Activated CD8-positive, alpha-beta memory T cell treated with anti-CD3 and anti-CD28 coated beads for 1 hour (primary cell): ENCODE measurements at places on chromosomes 2 and 18.

DNA sequence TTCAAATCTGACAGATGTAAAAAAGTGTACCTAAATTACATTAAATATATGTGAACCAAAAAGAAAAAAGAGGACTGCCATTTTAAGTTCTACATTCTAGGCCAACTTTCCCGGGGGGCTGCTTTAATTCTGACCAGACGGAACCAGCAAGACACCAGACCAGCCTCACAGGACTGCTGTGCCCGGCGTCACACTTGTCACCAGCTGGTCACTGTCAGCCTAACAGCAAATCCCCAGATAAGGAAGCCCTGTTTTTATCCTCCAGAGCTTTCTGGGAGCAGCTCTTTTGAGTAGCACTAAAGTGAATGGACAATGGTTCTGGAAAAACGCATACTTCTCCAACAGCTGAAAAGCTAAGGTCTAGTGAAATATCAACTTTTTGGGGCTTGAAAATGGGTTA is 35.6 kb downstream of the CYB5A start:
- DNase-seq = no peak

DNA sequence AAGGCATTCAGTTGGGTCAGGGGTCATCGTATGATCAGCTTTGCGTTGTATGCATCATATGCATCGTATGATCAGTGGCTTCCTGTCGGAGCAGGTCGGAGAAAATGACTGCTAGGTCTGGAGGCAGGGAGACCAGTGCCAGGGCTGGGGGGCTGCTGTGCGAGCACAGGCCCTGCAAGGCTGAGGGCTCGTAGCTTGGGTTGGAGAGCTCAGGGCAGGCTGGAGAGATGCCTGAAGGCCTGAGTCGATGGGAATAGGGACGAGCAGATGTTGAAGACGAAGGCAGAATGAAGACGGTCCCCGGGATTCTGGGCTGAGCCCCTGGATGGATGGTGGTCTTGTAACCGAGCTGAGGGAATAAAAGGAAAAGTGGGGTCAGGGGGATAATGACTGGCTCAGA is 25.3 kb upstream of the ACKR3 start:
- DNase-seq = no peak

DNA sequence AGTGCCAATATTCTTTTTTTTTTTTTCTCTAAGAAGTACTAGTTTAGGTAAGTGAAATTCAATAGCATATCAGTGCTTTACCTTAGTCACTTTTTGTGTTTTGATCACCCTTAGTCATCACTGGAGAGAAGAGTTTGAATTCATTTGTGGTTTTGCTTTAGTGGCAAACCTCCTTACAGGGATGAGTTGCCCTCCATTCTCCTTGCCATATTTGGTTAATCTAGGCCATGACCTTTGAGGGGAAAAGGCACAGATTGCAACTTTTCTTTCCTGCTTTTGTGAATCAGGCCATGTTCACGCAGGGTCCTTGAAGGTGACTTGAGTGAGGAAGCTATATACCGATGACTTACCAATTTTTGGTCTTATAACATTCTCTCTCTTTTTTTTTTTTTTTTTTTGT is 34.4 kb downstream of the PLEKHA3 start:
- DNase-seq = no peak

- DNase-seq = no peak
These were observed 5.1 kb upstream of the ASPRV1 start for GRCh38 chr2:69966496-69966895.

DNA sequence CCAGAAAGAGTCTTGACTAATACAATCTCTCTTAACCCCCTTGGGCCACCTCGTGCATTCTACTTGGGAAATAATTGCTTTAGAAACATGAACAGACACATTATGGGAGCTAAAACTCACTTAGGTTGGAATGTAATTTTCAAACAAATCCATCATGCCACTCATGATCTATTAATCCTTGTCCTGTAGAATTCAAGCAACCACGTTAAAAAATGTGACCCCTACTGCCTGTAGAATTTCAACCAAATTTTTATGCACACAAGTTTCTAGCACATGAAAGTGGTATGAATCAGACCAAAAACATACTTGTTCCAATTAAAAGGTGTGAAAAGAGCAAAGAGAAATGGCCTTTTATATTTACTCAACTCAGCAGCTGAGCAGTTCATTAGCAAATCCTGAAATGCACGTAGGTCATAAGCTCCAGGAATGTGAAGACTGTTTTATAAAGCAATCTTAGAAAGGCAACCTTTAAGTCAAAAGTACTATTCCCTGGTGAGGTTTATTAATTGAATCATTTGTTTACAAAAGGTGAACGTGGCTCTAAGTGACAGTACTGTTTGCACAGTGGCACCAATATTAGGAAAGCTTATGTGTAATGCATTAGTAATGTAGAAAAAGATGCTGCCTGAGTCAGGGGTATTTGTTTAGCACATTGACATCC is 459.4 kb upstream of the UBE2E3 start:
- DNase-seq = no peak

GRCh38 chr18:58481321-58482180 is 147.3 kb downstream of the ALPK2 start:
- DNase-seq = no peak

GRCh38 chr2:165313509-165313908 is 74.3 kb downstream of the SCN2A start:
- DNase-seq = no peak

DNA sequence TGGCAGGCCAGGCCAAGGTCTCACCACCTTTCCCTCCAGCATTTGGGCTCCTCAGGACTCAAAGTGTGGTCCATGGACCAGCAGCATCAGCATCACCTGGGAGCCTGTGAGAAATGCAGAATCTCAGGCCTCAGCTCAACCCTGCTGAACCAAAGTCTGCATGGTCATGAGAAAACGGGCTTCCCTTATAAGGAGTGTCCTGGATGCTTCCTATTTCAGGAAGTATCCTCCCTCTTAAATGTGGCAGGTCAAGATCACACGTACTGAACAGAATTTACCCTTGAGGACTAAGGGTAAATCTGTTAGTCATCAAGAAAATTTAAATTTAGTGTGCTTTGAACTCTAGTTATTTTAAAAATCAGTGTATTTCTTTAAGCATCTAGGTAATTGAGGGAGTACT is 11.8 kb downstream of the CD8A start:
- no peak for DNase-seq

- no peak for DNase-seq
These were observed 143.3 kb upstream of the ITGB6 start for GRCh38 chr2:160343404-160343803.

- no peak for DNase-seq
These were observed 44.5 kb downstream of the PSMD14 start for GRCh38 chr2:161352719-161353118.

GRCh38 chr18:30280861-30281470 is 761.6 kb downstream of the DSC3 start:
- DNase-seq = no peak

- no peak for DNase-seq
These were observed 19.8 kb downstream of the MYL12B start for GRCh38 chr18:3281456-3282400.

DNA sequence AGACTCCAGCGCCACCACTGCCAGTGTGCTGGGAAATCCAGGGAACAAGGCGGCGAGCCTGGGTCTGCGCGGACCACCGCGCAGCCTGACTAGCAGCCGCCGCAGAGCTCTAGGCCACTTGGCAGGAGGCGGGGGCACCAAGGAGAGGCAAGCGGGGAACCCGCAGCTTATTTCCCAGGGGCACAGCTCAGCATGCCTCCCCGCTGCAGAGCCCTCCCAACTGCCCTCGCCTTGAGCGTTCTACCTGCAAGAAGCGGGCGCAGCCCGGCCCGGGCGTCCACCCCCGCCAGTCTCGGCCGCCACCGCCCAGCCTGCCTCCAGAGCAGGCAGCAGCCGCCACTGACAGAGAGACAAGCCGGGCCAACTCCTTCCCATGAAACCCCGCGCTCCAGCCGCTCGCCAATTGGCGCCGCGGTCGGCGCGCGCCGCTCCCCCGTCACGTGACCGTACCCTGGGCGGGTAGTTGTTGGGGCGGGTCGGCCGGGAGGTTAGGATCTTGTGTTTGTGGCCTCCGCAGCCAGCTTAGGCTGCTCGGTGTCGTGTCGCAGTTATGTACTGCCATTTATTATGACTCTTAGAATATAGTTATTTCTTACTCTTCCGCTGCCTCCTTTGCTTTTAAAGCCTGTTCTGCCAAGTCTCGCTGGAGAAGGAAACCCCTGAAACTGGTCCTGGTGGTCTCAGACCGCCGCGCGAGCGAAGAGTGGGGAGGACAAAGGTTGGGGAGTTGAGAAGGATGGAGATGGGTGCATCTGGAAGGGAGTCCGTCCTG is at the start of gene LNPK:
LNPK (minus strand) TSS at position 352 of the 772 bp plus-strand sequence. CDS start 6,683 bp downstream, outside the sequence.
- DNase-seq = peak; percentile 63

DNA sequence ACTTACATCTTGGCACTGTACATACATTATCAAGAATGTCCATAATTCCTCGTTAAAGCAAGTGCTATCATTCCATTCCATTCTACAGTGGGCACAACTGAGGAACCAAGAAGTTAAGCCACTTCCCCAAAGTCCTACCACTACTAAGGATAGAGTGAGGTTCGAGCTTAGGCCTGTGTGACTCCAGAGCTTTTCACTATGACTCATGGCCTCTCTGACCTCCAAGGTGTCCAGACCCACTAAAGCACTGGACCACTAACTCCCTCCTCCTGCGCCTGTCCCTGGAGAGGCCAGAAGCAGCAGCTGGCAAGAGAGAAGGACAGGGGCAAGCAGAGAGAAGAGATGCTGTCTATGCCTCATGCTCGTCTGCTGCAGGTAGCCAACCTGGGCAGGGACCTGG is 117.0 kb downstream of the ZBTB7C start:
- DNase-seq = no peak

GRCh38 chr18:23453680-23454058 is 582 bp downstream of the RIOK3 start:
- no peak for DNase-seq

GRCh38 chr2:108813732-108814131 is 27.2 kb downstream of the CCDC138 start:
- no peak for DNase-seq

- DNase-seq = no peak
These were observed 57.6 kb upstream of the NOSTRIN start for GRCh38 chr2:168744844-168745243.

- DNase-seq = no peak
These were observed 8.3 kb upstream of the VWA3B start for GRCh38 chr2:98078701-98079100.

DNA sequence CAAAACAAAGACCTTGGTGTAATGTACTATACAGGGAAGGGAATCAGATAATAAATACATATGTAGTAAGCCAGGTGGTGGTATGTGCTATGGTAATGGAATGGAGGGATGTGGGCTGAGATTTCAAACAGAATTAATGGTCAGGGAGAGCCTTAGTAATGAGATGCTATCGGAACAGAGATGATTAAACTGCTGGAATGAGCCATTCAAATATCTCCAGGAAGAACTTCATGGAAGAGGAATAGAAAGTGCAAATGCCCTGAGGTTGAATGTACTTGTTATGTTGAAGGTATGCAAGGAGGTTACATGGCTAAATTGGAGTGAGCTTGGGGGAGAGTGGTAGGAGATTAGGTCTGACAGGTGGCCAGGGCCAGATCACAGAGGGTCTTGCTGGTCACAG is 5.1 kb downstream of the SERPINB11 start:
- DNase-seq = no peak

DNA sequence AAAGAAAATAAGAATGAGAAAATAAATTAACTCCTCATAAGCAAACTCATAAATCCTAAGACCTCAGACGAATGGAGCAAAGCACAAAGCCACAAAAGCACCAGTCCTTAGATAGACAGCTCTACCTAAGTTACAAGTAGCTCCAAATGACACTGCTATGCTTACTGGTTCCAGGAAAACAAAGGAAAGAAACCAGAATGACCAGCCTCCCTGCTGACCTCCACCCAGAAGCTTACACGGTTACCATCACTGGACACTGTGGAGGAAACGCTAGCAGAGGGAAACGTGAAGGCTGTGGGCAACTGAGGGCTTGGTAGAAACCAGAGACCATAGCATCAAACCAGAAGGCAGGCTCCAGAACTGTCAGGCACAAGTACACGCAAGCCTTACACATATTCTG is 67.8 kb downstream of the STK39 start:
- DNase-seq = no peak

DNA sequence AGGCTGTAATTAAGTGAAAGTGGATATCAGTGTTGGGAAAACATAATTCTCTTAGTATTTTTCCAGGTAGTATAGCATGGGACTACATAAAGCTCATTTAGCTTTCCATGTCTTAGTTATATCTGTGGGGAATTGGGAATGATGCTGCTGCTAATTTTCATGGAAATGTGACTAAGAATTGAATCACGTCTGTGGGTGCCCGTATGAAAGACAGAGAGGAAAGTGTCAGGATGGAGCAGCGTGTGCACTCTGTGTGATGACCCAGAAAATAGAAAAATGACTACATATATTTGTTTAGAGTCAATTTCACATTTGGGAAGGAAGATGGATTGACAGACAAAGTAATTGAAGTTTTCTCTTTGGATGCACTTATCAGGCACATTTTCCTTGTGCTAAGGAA is 212.1 kb downstream of the PTPRM start:
- no peak for DNase-seq

- DNase-seq = no peak
These were observed 815.8 kb upstream of the ID2 start for GRCh38 chr2:7866104-7866503.

GRCh38 chr2:141029428-141030078 is 1101.3 kb downstream of the LRP1B start:
- DNase-seq = no peak

GRCh38 chr2:28449488-28450395 is 46.1 kb upstream of the PLB1 start:
- DNase-seq = peak; percentile 19

- DNase-seq = no peak
These were observed 283.5 kb downstream of the PID1 start for GRCh38 chr2:228987441-228988155.

DNA sequence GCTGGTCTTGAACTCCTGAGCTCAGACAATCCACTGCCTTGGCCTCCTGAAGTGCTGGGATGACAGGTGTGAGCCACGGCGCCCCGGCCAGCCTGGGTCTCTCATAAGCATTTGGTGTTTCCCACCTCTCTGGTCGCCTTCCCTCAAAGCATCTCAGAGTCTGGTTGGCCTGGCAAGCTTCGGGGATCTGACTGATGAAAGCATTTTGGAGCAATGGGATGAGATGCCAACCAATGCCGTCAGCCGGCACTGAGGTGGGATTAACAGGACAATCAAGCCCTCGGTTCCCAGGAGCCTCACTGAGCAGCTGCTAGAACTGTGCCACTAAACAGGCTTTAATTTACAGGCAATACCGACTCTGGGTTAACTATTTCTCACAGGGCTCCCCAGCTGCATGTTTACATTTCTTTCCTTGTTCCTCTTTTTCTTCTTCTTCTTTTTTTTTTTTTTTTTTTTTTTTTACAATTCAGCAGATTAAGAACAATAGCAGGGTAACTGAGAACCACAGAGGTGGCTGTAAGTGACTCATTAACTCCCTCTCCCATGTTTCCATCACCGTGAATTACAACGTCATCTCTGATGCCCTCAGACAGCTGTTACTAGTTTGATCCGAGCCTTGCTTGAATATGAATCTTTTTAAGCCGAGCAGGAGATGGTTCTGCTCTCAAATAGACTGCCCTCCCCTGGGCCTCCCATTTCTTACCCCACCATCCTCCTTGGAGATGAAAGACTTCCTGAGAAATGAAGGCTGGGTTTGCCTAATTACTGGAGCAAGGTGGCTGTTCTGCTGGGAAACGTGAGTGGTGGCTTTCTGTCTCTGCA is 37.9 kb downstream of the ODC1 start:
- no peak for DNase-seq

- no peak for DNase-seq
These were observed 160.5 kb downstream of the STK39 start for GRCh38 chr2:168086851-168087250.

GRCh38 chr2:239159476-239159911 is 241.3 kb downstream of the HDAC4 start:
- no peak for DNase-seq
